ENCODE measurements at places on chromosomes 12 and 14. TPM values are rescaled to one million over a fixed set of nuclear protein-coding genes. Genes with fewer than 3 reads are reported as not detected.

DNA sequence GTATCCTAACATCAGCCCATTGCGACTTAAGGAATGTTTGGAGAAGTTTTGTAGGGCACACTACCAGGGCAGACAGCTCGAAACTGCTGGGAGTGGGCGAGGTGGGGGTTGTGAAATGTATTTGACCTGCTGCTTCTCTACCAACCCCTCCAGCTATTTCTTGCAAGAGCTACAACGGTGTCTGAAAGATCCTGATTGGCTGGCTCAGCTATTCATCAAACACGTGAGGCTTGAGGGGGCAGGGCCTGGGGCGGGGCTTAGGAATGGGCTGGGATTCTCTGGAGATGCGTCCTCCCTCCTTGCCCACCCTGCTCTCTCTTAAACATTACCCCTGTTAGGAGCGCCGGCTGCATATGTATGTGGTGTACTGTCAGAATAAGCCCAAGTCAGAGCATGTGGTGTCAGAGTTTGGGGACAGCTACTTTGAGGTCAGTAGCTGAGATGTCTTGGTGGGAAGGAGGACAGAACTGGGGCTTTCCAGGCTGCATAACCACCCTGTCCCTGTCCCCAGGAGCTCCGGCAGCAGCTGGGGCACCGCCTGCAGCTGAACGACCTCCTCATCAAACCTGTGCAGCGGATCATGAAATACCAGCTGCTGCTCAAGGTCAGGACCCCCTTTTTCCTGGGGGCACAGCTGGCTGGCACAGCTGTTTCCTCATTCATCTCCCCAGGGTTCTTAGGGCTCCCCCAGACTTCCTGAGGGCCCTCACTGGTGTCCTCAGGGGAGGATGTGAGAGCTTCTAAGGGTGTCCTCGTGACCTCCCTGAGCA lies 3.1 kb downstream of the ARHGEF25 start:
- peak; percentile 70 for DNase-seq

DNA sequence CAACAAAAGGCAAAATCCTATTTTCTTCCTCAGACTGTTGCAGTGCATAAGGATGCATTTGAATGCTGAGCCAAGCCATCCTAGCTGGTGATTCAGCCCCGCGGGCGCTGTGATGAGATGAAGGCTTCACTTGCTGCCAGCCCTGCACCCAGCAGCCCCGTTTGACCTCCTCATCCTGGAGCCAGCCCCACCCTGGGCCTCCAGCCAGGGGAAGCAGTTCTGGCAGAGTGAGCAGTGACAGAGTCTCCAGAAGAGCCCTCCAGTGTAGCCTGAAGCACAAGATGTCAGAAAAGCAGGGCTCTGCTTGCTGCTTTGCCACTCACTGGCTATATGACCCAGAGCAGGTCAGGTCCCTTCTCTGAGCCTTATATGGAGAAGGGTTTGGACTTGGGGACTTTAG lies 96.2 kb upstream of the HSPB8 start:
- DNase-seq = no peak

DNA sequence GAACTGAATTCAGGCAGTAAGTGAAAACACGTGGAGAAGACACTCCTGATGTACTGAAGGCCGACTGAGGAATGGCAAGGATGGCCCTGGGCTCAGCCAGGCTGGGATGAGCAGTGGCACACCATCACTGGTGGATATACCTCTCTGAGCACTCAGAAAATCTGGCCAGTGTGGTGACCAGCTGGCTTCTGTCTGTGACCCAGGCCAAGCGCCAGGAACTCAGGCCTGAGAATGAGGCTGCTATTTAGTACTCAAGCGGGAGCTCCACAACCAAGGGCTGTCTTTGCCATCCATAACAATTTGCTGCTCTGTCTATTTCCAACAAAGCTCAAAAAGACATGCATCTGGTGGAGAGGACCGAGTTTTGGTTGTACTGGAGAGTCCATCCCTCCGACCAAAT lies 586.3 kb downstream of the BCL11B start:
- DNase-seq = no peak

GRCh38 chr12:13956060-13956590 lies 25.3 kb downstream of the GRIN2B start:
- DNase-seq = no peak

DNA sequence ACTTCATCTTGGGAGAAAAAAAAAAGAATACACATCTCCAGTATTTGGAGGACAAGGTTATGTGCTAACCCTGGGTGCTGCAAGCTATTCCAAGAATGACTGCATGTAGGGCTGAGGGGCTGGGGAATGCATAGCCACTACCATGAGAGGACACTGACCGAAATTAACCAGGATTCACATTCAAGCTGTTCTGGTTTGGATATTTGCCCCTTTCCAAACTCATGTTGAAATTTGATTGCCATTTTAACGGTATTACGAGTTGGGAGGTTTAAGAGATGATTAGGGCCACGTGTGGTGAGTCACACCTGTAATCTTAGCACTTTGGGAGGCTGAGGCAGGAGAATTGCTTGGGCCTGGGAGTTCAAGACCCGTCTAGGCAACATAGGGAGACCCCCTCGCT lies 18.5 kb upstream of the MARK3 start:
- DNase-seq = no peak

ADAM21 gene
- not detected for total RNA-seq

OTUB2 gene
- total RNA-seq = 0.48 TPM

IL26 gene
- total RNA-seq = not detected

KRT4 gene
- total RNA-seq = not detected

Data from OCI-LY7 (cell line).